ENCODE measurements at places on chromosomes 6 and 20.

GRCh38 chr6:84062519-84063154 is 29.1 kb downstream of the MRAP2 start:
- DNase-seq = no peak

DNA sequence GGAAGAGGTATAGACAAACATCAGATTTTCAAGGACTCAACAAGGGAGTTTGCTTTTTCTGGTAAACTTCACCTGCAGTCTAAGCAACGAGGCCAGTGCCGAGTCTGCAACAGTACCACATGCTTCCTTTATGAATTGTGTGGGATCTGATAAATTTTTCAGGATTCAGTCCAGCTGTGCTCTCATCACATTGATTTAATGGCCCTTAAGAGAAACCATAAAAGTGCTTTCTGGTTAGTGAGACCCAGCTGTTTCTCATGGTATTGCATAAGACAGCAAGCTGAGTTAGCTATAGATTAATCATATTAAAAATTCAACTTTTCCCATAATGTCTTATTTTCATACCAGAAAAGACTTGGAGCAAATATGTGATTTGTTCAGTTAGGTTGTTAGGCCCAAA is 291.4 kb downstream of the CENPW start:
- no peak for DNase-seq

GRCh38 chr6:146071781-146072180 is 42.9 kb downstream of the GRM1 start:
- DNase-seq = no peak

GRCh38 chr6:41706876-41707564 is 28.4 kb downstream of the TFEB start:
- DNase-seq = no peak

- DNase-seq = no peak
Observed at GRCh38 chr6:31272436-31272835, 544 bp upstream of the HLA-C start.

- DNase-seq = no peak
Observed at GRCh38 chr6:40931931-40932330, 107.1 kb downstream of the UNC5CL start.

- no peak for DNase-seq
Observed at GRCh38 chr6:20292905-20293304, 80.6 kb upstream of the MBOAT1 start.

GRCh38 chr20:4322499-4322898 is 307.1 kb upstream of the RNF24 start:
- DNase-seq = no peak

DNA sequence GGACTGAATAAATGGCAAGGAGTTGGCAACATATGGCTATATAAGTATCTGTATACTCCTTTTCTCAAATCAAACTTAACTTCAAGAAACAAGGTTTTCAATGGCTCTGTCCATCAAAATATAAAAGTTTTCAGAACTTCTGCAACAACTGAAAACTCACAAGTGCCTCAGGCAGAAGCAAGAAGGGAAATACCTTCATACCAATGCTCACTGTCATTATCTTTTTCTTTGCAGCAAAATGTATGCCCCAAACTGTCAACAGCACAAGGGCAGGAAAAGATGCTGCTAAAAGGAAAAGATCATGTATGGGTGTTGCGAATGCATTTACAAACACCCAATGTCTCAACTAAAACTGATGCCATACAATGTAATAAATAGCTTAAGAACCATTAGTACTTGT is 45.9 kb downstream of the PTPRK start:
- DNase-seq = no peak

Data from left ventricle myocardium inferior (tissue), 1 donor.